Upper lobe of right lung (tissue), 1 donor: ENCODE measurements at places on chromosomes 4 and X. TPM values are rescaled to one million over a fixed set of nuclear protein-coding genes. Genes with fewer than 3 reads are reported as not detected.

PPP1R3F gene
- total RNA-seq, result 6.0 TPM

ARHGAP36 gene
- not detected for total RNA-seq

LPAR4 gene
- not detected for total RNA-seq

PDGFRA gene
- total RNA-seq, result 91.5 TPM

PAGE5 gene
- total RNA-seq, result not detected

PFKFB1 gene
- total RNA-seq, result not detected

IL1RAPL1 gene
- not detected for total RNA-seq

NPNT gene
- total RNA-seq, result 263 TPM

DNA sequence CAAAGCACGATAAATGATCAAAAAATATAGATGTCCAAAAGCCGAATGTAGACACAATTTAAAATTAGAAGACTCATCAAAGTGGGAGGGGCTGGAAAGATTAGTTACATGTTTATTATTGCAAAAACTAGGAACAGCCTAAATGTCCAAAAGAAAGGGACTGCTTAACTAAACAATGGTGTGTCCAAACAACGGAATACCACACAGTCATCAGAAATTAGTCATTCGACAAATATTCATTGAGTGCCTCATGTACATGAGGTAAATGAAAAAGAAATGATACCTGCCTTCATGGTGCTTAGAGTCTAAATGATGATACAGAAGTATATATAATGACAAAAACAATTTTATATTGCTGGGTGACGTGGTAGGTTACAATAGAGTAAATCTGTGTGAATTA lies 139.7 kb downstream of the MAML3 start:
- DNase-seq, result no peak
- H3K4me3 ChIP-seq, result no peak overlapping the region
- H3K4me1 ChIP-seq, result peaks cover 5% of the 10 kb centered on the region
- no peaks in the 10 kb centered on the region for H3K36me3 ChIP-seq
- H3K27ac ChIP-seq, result no peak overlapping the region
- no peaks in the 10 kb centered on the region for H3K27me3 ChIP-seq

DNA sequence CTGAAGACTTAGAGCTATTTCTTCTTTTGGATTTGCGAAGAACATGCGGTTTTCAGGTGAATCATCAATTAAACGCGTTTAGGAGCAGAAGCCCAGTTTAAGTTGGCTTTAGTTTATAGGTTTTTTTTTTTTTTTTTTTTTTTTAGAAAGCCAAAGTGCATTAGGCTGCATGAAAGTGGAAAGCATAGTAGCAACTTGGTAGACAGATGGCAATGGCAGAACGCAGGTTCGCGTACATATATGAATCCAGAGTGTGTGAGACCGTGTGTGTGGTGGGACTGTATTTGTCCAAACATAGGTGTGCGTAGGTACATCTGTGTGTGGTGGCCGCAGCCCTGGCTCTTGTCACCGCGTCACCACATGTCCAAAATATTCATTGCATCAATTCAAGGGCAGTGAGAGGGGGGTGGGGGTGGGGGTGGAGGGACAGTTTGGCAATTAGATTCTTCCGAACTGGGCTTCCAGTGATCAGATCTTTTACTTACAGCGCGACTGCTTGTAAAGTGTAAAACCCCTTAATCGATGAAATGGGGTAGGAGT lies 901 bp downstream of the JADE1 start:
- H3K36me3 ChIP-seq, result no peaks in the 10 kb centered on the region
- no peak for DNase-seq
- peak overlapping the region; percentile 94 for H3K27ac ChIP-seq
- no peaks in the 10 kb centered on the region for H3K27me3 ChIP-seq
- H3K4me1 ChIP-seq, result peaks cover 7% of the 10 kb centered on the region

DNA sequence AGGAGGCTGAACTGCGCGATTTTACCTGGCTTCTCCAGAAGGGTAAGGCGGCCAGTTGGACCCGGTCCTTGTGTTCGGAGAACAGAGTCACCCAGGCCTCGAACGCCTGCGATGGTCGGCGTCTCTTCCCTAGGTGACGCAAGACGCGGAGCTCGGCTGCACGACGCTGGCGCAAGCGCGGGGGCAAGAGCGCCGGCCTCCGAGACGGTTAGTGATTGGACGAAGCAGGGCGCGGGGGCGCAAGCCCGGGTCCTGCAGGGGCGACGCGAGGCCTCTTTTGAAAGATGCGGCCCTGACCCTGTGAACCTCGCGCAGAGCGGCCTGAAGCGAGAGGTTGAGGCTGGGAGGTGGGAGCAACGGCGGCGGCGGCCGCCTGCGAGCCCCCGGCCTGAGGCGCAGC lies 428 bp downstream of the ADAD1 start:
- no peak overlapping the region for H3K27ac ChIP-seq
- DNase-seq, result no peak
- H3K27me3 ChIP-seq, result no peaks in the 10 kb centered on the region
- H3K36me3 ChIP-seq, result no peaks in the 10 kb centered on the region
- no peaks in the 10 kb centered on the region for H3K4me1 ChIP-seq

- no peak for DNase-seq
- H3K36me3 ChIP-seq, result no peaks in the 10 kb centered on the region
- H3K4me1 ChIP-seq, result no peaks in the 10 kb centered on the region
- H3K27me3 ChIP-seq, result peaks cover 7% of the 10 kb centered on the region
These were observed 9.7 kb upstream of the ADRA2C start for GRCh38 chr4:3756343-3757059.

GRCh38 chrX:6472652-6473342 lies 62.1 kb downstream of the VCX3A start:
- no peaks in the 10 kb centered on the region for H3K4me1 ChIP-seq
- no peak overlapping the region for H3K4me3 ChIP-seq
- no peak for DNase-seq
- H3K27me3 ChIP-seq, result no peaks in the 10 kb centered on the region
- no peak overlapping the region for H3K27ac ChIP-seq

DNA sequence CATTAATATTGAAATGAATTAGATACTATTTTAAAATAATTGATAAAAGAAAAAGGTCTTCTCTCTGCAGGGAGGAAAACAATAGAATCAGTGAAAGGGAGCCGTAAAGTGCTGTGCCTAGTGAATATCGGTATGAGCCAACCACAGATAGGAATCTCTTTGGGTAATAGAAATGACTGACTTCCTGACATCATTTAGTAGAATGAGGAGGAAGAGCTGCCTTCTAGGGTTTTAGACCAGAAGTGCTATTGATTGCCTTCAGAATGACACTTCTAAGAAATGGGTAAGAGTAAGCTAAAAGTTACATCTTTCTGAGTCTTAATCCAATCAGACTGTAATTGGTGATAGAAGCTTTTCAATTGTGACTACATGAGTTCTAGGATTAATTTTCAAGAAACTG lies 134.0 kb upstream of the MAP9 start:
- H3K27me3 ChIP-seq, result no peaks in the 10 kb centered on the region
- H3K4me1 ChIP-seq, result no peaks in the 10 kb centered on the region
- H3K36me3 ChIP-seq, result no peaks in the 10 kb centered on the region
- H3K27ac ChIP-seq, result no peak overlapping the region
- no peak overlapping the region for H3K4me3 ChIP-seq

- H3K36me3 ChIP-seq, result no peaks in the 10 kb centered on the region
- no peaks in the 10 kb centered on the region for H3K27me3 ChIP-seq
- no peak overlapping the region for H3K4me3 ChIP-seq
- no peaks in the 10 kb centered on the region for H3K4me1 ChIP-seq
- DNase-seq, result no peak
These were observed 111.7 kb downstream of the GALNTL6 start for GRCh38 chr4:171924746-171925376.

DNA sequence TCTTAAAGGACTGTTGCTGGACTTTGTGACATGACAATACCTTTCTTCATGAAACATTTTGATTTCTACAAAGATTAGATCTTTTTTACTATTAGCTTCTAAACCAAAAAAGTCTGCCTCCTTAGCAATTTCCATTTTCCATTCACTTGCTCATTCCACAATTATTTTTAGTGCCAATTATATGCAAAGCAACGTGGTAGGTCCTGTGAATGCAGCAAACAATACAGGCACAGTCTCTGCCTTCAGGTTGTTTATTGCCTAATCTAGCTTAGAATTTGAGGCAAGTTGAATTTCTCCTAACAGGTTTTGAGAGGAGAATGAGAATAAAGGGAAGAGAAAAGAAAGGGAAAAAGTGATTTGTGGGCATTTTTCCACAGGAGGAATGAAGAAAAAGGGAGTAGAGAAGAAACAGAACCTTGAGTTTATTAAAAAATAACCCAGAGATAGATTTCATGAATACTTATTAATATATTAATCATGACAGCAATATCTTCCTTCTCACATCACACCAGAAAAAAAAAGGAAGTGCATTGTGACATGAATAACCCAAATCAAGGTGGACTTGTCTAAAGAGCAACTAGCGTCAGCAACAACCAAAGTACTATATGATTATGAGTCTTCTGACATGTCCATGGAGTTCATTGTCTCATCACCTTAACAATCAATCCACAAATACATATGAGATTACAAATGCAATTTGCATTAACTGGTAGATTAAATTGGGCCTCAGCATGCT lies 16.3 kb upstream of the FRYL start:
- H3K4me1 ChIP-seq, result no peaks in the 10 kb centered on the region
- no peak for DNase-seq
- no peak overlapping the region for H3K4me3 ChIP-seq
- H3K27me3 ChIP-seq, result no peaks in the 10 kb centered on the region
- no peaks in the 10 kb centered on the region for H3K36me3 ChIP-seq
- no peak overlapping the region for H3K27ac ChIP-seq

DNA sequence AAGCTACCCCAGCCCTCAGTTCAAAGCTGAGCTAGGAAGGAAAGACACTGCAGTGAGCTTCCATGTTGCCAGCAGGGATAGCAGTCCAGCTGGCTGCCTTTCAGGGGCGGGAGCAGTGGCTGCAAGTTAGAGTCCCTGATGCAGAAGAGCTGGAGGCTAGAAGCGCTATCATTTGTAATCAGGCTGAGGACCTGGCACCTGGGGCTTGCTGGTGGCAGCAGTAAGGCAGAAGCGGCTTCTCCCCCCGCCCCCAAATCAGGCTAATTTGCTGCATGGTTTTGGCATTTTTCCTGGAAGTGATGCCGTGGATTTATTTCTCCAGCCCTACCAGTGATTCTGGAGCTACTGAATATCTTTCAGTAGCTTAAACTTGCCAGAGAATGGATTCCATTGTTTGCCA lies 203.3 kb downstream of the CLCN4 start:
- H3K27ac ChIP-seq, result no peak overlapping the region
- no peaks in the 10 kb centered on the region for H3K4me1 ChIP-seq
- no peak overlapping the region for H3K4me3 ChIP-seq
- DNase-seq, result no peak

DNA sequence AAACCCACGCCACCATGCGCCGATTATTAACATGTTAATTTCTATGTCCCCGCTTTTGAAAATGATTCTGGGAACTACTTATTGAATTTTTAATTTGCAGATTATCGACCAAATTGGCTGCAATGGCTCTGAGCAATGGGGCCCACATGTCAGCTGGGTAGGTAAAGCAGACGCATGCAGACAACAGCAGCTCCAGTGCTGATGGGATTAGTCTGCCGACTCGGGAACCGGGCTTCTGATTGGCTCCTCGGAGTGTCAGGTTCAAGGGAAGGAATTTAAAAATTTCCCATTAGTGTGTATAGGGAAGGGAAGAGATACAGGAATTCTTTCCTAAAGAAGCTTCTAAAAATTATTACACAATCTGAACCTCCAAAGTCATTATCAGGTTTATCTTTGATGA lies 77.4 kb upstream of the PPARGC1A start:
- no peak for DNase-seq
- H3K27ac ChIP-seq, result no peak overlapping the region
- H3K4me3 ChIP-seq, result no peak overlapping the region

DNA sequence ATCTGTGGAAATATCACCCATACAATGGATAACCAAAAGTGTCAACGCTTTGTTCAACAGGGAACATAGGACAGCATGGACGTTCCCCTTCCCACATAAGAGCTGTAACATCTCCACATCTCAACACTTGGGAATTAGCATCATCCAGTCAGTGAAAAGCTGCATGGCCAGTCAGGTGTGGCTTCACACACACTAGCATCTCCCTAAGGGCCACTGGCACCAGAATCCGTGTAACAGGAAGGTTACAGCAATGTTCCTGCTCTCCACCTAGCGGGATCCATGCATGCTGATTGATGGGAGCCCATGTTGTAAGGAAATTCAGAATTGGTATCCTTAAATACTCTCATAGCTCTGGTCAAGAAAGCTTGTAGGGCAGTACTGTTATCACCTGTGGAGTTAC lies 78.8 kb downstream of the EVC2 start:
- no peaks in the 10 kb centered on the region for H3K4me1 ChIP-seq
- no peak overlapping the region for H3K4me3 ChIP-seq
- H3K27ac ChIP-seq, result no peak overlapping the region

DNA sequence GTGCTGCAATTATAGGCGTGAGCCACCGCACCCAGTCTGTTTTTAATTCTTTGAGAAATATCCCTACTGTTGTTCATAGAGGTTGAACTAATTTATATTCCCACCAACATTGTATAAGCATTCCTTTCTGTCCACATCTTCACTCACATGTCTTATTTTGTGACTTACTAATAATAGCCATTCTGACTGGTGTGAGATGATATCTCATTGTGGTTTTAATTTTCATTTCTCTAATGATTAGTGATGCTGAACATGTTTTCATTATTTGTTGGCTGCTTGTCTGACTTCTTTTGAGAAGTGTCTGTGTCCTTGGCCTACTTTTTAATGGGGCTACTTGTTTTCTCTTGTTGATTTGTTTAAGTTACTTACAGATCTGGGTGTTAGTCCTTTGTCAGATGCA lies 310.9 kb upstream of the MAOA start:
- no peaks in the 10 kb centered on the region for H3K27me3 ChIP-seq
- H3K4me1 ChIP-seq, result no peaks in the 10 kb centered on the region
- no peaks in the 10 kb centered on the region for H3K36me3 ChIP-seq

DNA sequence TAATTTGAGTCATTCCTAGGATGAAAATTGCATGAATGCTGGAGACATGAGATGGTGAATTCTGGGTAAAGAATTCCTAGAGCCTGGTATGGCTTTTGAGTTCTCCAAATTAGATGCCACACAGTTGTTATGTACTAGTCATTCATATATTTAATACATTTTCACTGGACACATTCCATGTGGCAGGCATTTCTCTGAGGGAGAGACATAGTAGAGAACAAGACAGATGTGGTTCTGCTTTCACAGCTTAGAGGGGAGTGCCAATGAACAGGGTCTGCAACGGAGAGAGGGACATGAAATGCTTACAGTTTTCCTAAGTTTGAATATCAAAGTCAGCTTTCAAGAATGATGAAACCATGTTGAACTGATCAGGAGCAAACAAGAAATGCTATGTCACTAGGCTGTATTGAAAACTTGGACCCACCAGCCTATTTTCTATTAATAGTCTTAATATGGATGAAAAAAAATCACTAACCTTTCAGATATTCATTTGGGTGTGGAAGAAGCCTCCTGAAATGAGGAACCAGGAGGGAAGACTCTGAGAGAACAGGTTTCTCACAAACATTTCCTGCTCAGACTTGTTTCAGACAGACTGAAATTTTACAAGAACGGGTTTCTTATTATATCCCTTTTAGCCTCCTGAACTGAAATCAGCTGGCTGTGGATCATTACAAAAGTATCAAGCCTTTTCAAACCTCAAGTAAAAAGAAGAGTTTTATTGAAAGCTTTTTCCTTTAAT lies 276.0 kb upstream of the TET2 start:
- no peak for DNase-seq
- no peaks in the 10 kb centered on the region for H3K27me3 ChIP-seq
- no peak overlapping the region for H3K27ac ChIP-seq
- H3K36me3 ChIP-seq, result no peaks in the 10 kb centered on the region

GRCh38 chr4:1402516-1403091 lies 3.6 kb downstream of the NKX1-1 start:
- H3K27me3 ChIP-seq, result peaks cover 68% of the 10 kb centered on the region
- no peaks in the 10 kb centered on the region for H3K36me3 ChIP-seq
- DNase-seq, result peak; percentile 42
- H3K4me1 ChIP-seq, result peaks cover 5% of the 10 kb centered on the region
- H3K4me3 ChIP-seq, result no peak overlapping the region
